Activated CD8-positive, alpha-beta memory T cell treated with anti-CD3 and anti-CD28 coated beads for 1 hour (primary cell): ENCODE measurements at places on chromosomes 11 and 22.

DNA sequence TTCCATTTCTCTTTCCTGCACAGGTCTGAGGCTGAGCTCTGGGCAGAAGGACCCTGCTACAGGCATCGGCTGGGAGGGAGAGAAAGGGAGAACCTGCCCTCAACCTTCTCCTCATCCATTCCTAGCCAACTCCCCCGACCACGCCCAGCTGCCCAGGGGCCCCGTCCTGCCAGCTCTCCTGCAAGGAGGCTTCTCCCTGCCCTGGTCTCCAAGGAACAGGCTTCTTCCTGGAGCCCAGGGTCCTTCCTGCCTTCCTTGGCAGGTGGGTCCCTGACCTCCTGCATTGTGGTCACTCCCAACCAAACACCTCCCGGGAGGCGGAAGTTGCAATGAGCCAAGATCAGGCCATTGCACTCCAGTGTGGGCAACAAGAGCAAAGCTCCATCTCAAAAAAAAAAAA lies 12.5 kb upstream of the HMOX1 start:
- no peak for DNase-seq

GRCh38 chr22:31940506-31940905 lies 3.8 kb upstream of the YWHAH start:
- no peak for DNase-seq

GRCh38 chr11:128790196-128790595 lies 76.9 kb downstream of the KCNJ1 start:
- DNase-seq, result no peak

DNA sequence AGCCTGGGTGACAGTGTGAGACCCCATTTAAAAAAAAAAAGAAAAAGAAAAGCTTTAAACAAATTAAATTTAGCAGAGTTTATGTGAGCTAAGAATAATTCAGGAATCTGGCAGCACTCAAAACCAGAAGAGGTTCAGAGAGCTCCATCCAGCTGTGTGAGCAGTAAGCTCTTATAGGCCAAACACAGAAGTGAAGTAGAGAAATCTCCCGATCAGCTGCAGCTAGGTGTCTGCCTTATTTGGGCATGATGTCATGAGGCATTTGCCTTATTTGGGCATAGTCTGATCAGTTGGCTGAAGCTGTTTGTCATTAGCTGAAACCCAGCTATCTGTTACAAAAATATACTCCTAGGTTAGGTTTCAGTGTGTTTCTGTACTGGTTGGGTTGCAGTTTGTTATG lies 8.2 kb downstream of the MS4A15 start:
- no peak for DNase-seq

GRCh38 chr22:30186510-30186909 lies 60.0 kb downstream of the LIF start:
- DNase-seq, result no peak

DNA sequence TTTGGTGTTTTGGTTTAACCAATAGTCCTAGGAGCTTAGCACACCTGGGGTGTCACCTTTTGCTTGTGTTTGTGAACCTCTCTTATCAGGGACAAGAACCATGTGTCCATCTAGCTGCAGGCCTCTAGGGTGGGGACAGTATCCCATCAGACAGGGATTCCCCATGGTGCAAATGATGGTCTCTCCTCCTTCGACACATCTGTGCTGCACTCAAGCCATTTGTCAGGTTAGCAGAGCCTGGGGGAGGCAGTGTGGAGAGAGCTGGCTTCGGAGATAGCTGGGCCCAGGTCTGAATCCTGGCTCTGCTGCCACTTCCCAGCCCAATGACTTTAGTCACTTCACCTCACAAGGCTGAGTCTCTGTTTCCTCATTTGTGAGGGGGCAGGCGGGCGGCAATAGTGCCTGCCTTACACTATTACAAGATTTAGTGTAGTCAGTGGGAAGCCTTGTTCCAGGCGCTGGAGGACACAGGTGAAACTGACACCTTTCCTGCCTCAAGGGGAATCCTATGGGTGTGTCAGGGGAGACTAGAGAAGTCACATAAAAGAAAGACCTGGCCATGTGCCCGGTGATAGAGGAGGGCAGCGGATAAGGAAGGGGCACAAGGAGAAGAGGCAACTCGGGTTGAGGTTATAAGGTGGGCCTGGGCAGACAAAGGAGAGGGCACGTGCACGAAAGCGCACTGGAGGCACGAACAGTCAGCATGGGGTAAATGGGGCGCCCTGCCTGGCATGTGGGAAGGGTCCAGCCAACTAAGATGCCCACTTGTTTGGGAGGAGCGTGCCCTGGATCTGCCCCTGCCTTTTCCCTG lies 12.6 kb downstream of the KLHL35 start:
- no peak for DNase-seq

DNA sequence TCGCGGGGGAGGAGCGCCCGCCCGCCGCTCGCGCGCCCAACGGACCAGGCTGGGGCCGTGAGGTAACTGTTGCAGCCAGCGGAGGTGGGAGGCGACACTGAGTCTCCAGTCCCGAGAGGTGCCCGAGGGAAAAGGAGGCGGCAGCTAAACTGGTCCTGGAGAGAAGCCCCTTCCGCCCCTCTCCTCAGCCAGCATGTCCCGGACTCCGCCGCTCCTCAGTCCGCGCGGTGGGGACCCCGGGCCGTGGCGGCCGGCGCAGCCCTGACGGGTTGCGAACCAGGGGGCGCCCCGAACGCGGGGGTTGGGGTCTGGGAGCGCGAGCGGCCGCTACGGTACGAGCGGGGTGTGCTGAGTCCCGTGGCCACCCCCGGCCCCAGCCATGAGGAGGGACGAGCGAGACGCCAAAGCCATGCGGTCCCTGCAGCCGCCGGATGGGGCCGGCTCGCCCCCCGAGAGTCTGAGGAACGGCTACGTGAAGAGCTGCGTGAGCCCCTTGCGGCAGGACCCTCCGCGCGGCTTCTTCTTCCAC lies at the start of gene PDE3B:
TSS of gene PDE3B (plus strand) at position 108 of the 529 bp plus-strand sequence. CDS start at position 380, 272 bp downstream.
- DNase-seq, result peak; percentile 40

- DNase-seq, result no peak
These were observed 5.9 kb upstream of the PEX26 start for GRCh38 chr22:18071968-18072310.

DNA sequence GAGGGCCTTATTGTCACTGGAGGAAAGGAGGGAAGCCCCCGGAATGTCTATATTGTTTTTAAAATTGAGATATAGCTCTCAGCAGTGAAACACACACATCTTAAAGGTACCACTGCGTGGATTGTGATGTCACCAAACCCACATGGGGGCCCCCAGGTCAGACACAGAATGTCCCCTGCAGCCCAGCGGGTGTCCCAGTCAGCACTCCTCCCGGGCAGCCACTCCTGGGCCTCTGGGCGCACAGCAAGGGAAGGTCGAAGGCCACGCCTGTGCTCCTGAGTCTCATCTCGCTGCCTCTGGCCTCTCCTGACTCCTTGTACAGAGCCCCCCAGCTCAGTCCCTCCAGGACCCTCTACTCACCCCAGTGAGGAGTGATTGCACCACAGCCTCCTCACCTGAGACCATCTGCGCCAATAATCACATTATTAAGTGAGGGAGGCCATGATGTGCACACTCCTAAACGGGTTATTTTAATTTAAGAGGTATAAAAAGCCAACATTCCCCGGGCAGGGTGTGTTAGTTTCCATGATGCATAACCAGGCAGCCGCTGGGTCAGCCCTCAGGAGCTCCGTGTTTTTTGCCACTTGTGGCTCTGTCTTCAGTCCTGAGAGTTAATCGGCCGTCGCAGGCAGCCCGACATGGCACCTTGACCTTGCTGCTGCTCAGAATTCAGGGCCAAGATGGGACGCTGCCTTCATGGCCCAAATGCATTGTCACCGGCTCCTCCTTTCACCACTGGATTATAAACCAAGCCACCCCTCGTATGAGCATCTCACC lies 1089.3 kb downstream of the BRD1 start:
- no peak for DNase-seq

GRCh38 chr11:6245536-6245935 lies 6.6 kb downstream of the CNGA4 start:
- no peak for DNase-seq

- DNase-seq, result no peak
These were observed 862.5 kb downstream of the TBC1D22A start for GRCh38 chr22:47625013-47625385.

GRCh38 chr22:41908411-41909309 lies 6.2 kb downstream of the SHISA8 start:
- DNase-seq, result no peak

DNA sequence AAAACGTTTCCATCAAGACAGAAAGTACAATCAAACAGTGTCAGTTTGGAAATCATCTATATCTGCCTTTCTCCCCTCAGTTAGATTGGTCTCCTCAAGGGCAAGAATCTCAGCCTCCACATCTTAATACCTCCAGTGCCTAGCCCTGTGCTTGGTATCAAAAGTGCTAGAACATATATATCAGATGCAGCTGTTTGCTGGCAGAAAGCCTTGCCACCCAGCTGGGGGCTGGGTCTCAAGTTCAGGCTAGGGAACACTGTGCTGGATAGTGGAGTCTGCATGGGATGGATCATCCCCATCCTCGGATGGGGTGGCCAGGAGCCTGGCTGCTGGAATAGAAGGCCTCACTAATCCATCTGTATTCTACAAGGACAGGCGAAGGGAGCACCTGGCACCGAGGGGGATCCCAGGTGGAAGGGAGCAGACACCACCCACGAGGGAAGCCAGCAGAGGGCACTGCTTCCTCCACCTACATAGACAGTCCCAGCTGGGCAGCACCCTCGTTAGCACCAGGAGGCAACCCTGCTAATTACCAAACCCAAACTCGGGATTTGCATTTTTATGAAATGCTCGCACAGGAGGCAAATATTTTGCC lies 602.2 kb downstream of the BUD13 start:
- DNase-seq, result no peak

DNA sequence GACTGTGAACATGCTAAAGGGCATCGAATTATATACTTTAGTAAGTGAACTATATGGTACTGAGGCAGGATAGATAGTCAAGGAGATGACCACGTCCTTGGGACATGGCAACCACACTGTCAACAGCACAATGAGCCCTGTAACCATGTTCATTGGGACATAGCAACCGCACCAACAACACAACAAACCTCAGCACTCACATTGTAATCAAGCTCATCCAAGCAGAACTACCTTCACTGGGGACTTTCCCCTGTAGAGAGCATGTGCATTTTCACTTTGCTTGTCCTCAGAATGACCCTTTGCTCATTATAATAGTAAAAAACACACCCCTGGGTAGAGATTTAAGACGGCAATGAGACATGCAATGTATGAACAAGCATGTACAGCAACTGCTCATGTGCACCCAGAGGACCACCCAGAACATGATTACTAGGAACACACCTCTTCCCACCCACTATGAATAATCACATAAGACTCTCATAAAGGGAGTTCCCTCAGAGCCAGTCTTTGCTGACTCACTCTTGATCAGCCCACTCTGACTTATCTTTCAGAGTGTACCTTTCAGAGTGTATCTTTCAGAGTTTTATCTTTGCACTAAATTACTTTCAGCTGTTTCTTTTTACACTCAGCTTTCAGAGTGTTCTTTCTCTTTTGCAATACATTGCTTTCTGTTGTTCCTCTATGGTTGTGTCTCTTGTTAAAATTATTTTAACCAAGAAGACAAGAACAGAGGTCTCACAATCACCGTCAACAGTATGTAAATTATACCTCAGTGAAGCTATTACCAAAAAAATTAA lies 4.1 kb upstream of the PLAAT2 start:
- no peak for DNase-seq

DNA sequence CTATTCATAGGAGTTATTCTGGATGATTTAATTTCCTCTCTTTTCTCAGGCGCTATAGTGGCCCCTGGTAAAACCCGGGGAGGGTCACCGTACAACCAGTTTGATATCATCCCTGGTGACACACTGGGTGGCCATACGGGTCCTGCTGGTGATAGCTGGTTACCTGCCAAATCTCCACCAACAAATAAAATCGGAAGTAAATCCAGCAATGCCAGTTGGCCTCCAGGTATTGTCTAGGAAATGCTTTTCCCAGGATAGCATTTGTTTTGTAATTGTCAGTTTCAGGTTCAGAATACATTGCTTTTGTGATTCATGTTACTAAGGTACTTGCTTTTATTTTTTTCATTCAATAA lies 35.6 kb upstream of the ADSL start:
- no peak for DNase-seq

- no peak for DNase-seq
These were observed 24.1 kb upstream of the FAM181B start for GRCh38 chr11:82757660-82758357.

GRCh38 chr11:68392822-68393221 lies 67.7 kb upstream of the PPP6R3 start:
- no peak for DNase-seq

- no peak for DNase-seq
These were observed 33.1 kb downstream of the EHF start for GRCh38 chr11:34653851-34654482.

DNA sequence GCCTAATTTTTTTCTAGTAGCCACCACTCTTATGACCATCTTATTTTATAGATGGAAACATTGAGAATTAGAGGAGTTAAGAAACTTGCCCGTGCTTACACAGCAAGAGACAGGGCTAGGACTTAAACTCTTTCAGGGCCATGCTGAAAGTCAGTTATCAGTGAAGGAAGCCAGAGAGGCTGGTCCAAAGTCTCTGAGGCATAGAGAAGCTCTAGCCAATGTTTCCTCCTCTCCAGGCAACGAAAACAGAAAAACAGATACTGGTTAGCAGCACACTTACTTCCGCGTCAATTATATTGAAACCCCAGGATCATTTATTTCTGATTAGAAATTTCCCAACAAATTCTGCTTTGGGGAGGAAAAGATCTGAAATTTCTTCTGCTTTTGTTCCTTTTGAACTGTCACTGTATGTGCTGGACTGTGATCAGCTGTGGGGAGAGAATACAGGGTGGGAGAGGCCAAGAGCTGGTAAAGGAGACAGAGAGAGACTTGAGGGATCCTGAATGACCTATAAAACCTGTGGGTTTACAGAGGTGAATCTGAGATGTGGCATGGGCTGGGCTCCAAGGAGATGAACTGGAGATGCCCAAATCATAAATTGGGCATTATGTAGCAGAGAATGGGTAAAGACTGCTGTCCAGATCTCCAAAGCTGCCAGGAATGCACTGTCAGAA lies 37.5 kb upstream of the CAPRIN1 start:
- no peak for DNase-seq

DNA sequence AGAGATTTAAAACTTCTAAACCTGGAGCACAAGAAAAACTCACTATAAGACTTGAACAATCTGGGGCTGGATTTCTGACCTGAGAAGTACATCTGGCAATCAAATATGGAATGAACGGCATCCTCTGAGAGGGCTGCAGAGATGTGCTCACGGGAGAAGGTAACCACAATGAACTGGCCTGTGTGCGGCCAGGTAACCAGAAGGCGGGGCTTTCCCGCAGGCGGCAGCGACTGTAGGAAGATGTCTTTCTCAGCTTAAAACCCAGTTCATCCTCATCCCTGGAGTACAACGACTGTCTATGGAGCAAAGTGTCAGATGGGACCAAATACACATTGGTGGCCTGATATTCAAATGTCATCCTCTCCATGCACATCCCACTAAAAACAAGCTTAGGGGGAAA lies 24.5 kb downstream of the MICAL3 start:
- DNase-seq, result no peak

GRCh38 chr11:12859872-12860657 lies 149.1 kb upstream of the RASSF10 start:
- no peak for DNase-seq

GRCh38 chr11:342328-342727 lies 21.7 kb upstream of the IFITM3 start:
- no peak for DNase-seq
